ENCODE measurements at places on chromosomes 11 and 22.

- peak; percentile 93 for DNase-seq
These were observed 36.2 kb downstream of the TXN2 start for GRCh38 chr22:36445158-36445668.

GRCh38 chr11:9799886-9800285 is 136.0 kb downstream of the SWAP70 start:
- peak; percentile 39 for DNase-seq

DNA sequence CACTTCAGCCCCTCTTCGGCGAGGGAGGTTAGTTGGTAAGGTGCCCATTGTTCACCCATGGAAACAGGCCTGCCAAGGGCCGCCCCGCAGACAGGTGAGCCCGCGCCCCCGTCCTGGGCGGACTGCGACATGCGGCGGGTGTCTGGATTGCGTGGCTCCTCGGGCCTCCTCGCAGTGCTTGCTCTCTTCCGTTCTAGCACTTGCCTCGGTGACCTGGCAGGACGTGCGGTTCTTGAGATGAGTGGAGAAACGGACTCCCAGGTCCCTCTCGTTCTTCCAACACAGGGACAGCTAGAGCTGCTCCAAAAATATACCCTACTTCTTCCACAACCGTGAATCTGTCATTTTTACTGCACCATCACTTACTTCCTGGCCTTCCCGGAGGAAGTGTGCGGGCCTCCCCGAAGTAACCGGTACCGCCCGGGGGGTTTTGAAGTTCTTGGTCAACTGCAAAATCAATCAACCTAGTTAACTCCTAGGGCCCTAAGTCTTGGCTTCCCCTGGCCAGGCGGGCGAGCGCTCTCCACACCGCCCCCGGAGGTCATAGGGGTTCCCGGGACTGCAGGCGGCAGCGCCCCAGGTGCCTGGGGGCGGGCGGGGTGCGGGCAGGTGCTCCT is 745 bp upstream of the ZBTB44 start:
- no peak for DNase-seq

- no peak for DNase-seq
These were observed 57.6 kb upstream of the SEPTIN5 start for GRCh38 chr22:19656541-19657251.

- DNase-seq: no peak
These were observed 418.8 kb downstream of the TMEM135 start for GRCh38 chr11:87456499-87456898.

GRCh38 chr11:76214186-76214585 is 7.9 kb upstream of the WNT11 start:
- DNase-seq: no peak

GRCh38 chr11:34940026-34940677 is 23.7 kb downstream of the PDHX start:
- DNase-seq: peak; percentile 19

- DNase-seq: peak; percentile 89
These were observed 24.1 kb downstream of the GRAMD1B start for GRCh38 chr11:123454060-123454651.

DNA sequence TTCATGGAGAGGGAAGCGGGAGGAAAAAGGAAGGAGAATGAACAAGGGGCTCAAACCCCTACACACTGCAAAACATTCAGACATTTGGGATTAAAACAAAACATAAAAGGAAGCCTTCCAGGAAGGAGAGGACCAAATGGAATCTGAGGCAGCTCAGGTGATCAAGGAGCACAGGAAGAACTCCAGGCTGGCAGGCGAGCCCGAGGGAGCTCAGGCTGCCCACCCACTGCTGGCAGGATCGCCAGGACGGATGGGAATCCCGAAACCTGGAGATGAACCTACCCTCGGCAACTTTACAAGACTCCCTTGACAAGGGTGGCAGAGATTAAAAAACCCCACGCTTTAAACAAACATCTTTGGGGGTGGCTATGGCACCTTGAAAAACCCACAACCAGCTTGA is 5.0 kb upstream of the PYGM start:
- DNase-seq: no peak

DNA sequence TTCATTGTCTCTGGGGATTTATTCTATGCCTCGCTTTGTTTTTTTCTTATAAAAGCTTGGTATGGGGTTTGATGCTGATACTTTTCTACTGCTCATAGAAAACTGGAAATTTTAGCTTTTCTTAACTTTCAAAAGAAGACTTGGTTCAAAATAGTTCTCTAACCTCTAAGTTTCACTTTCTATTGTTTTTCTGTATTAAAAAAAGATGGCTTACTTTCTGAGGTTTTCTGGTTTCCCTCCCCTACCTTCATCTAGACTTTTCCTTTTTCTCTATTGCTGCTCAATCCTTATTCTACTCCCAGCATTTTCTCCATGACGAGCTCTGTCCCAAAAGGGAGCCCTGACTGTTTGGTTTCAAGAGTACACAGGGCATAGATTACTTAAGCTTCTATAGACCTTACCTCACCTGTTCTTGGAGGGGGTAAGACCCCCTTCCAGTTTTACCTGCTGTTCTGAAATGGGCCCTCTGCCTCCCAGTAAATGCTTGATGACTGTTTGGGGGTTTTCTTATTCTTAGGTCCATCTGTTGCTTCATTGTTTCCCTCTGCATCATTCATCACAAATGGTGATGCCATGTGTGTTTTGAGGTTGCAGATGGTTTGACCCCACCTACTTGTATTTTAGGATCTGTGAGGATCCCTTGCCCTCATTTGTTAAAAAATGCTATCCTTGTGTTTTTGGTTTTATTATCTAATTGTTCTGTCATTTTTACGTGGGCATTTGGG is 29.5 kb downstream of the DNHD1 start:
- DNase-seq: peak; percentile 74

DNA sequence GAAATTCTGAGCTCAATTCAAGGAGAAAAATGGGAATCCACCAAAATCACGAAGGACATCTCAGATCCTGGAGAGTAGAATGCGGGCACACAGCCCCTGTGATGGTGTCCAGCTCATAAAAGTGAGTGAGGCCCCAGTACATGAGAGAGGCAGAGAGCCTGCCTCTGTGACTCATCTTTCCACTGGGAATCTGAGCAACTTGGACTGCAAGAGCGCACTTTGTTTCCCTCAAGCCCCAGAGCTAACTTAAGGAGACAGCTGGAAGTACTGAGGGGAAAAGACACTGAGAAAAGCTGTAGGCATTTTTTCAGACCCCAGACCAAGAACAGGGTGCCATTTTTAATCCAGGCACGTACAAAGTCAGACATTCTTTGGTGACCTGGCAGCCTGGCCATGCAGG is 273.7 kb downstream of the C11orf87 start:
- peak; percentile 62 for DNase-seq

GRCh38 chr11:88050247-88050646 is 125.0 kb downstream of the RAB38 start:
- no peak for DNase-seq

- peak; percentile 61 for DNase-seq
These were observed 12.5 kb upstream of the THRSP start for GRCh38 chr11:78050964-78051831.

DNA sequence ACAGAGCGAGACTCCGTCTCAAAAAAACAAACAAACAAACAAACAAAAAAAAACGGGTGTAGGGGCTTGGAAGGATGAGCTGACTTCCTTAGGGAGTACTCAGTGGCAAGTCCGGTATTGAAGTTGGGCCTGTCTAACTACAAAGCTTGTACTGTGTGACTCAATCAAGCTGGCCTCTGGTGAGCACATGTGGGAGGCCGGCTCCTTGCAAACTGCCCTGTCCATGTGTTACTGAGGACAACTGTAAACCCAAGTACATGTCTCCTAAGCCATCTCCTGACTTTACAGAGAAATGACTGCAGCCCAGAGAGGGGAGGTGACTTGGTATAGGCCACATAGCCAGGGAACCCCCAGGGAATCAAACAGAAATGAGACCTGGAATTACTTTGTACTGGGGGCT is 11.6 kb downstream of the RIBC2 start:
- peak; percentile 16 for DNase-seq

DNA sequence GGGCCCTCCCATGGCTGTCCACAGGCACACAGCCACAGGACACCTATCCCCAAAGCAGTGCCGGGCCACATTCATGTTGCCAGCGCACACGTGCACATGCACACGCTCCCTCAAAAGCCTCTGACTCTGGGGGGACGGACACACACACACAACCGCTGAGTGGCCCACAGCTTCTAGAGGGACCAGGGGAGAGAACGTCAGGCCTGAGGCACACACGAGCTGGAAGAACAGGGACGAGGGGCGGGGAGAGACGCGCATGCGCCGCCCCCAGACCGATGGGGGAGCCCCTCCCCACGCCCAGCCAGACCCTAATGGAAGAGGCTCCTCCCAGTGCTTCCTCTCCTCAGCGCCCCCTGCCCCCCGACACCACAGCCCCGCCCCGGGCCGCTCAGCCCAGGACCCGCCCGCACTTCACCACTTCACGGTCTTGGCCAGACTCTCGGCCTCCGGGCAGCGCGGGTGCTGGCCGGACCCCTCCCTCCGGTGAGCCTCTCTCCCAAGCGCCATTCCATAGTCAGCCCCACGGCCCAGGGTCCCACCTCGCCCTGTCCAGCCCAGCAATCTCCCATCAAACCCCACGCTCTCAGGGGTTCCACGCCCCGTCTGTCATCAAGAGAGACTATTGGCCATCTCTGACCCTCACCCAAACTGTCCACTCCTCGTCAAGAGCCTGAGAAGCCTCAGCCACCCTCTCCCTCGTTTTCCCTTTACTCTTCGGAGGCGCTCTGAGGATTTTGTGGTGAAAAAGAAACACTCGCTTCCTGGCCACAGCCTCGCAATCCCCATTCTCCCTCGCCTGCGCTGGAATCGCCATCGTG is 11.7 kb downstream of the NRXN2 start:
- no peak for DNase-seq

DNA sequence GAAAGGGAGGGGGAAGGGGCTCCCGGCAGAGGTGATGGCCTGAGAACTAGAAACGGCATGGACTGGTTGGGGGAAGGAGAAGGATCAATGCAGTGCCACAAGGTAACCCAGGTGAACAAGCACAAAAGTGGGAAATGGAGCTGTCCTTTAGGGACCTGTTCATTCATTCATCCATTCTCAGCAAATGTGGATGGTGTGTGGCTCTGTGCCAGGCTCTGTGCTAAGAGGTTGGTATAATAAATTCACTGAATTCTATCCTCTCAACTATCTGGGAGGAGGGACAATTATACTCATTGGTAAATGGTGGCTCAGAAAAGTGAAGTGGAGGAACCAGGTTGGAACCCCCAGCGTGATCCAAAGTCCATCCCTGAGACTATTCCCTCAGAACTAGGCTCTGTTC is 18.6 kb upstream of the ARAP1 start:
- DNase-seq: no peak

DNA sequence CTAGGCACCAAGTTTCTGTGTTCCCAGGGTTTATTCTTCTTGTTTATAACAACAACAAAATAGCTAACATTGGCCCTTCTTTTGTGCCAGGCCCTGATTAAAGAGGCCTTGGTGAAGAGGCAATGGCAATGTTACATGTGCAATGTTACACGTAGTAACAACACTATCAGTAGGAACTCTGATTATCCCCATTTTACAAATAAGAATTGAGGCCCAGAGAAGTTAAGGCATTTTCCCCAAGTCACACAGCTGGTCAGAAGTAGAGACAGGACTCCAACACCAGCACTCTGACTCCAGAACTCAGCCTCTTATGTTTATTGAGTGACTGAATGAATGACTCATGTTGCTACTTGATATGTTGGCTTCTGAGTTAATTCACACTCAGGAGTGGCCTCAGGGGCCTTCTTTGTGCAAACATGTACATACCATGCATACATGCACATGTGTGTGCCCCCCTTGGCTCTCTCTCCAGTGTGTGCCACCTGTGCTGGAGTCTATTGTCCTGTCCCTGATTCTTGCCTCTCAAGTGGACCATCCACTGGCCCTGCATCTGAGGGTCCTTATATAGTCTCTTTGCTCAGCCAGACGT is 98.4 kb downstream of the TP53I11 start:
- no peak for DNase-seq

- DNase-seq: no peak
These were observed 146.8 kb upstream of the TTC12 start for GRCh38 chr11:113167599-113167998.

DNA sequence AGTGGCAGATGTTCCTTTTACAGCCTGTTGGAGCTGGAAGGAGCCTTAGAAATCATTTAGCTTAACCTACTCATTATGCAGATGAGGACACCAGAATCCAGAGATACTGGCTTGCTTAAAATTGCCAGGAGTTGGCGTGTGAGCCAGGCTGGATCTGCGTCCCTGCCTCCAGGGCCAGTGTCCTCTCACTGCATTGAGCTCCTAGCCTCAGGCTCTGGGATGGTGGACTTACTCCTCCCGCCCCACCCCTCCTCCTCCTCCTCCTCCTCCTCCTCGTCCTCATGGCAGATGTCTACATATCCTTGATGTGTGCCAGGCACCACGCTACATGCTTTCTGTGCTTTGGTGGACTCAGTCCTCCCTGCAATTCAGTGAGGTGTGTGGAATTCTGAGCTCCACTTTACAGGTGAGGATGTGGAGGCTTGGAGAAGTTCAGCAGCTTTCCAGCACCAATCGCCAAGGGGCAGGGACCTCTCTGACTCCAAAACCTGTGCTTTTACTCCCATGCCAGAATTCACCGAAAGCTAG is 24.1 kb downstream of the ADAMTS15 start:
- no peak for DNase-seq

DNA sequence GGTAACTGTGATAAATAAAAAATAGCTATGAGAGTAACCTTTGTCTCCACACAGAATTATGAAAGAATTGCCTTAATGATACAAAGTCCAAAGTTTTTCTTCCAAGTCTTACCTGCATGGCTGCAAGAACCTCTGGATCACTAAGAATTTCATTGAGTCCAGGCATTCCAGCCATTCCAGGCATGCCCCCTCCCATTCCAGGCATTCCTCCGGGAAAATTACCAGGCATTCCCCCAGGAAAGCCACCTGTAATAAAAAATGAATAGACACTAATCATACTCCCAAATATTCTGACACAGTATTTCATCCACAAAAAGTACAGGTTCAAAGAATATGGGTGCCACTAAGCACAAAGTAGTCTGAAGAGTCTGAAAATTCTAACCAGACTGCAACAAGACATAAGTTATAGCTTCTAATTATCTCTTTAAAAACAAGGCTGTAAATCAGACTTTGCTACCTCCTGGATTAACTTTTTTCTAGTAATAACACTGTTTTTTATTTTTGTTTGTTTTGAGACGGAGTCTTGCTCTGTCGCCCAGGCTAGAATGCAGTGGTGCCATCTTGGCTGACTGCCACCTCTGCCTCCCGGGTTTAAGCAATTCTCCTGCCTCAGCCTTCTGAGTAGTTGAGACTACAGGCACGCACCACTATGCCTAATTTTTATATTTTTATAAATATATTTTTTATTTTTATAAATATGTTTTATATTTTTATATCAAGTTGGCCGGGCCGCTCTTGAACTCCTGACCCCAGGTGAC is 8.0 kb upstream of the SLC25A17 start:
- no peak for DNase-seq

DNA sequence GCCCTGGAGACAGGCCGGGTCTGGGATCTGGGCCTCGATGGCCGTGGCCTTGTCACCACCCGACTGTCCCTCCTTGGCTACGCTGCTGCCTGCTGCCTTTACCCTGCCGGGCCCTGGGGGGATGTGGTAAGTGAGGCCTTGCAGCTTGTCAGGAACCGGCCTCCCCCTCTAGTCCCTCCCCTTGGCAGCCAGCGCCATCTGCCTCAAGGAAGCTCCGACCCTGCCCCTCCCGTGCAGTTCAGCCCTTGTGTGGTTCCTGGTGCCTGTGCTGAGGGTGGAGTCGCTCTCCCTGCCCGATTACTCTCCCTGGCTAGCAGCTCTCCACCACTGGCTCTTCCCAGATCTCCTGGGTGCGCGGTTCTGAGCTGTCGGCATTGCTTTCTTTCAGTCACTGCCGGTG is 33.7 kb downstream of the CTTN start:
- DNase-seq: no peak

- DNase-seq: no peak
These were observed 69.6 kb downstream of the BARX2 start for GRCh38 chr11:129445226-129445625.

All from myocyte (in vitro differentiated cells).